ENCODE measurements at places on chromosomes 5 and 9.

- peak; percentile 43 for DNase-seq
These were observed 8.6 kb downstream of the HAVCR2 start for GRCh38 chr5:157100140-157100679.

DNA sequence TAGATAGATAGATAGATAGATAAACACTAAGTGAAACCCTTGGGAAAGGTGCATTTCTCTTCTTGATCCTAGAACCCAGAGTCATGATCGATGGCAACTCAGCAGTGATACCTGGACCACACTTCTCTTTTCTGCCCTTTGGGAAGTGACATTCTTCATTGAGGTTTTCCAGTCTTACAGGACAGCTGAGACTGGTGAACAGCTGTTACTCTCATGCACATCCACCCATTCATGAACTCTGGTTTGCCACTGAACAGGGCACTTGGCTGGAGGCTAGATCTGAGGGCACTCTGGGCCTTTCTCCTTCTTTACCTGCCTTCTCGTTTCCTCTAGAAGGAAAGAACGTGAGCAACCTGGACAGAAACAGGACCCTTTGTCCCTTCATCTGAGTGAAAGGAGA lies 164.5 kb downstream of the DRD1 start:
- no peak for DNase-seq

DNA sequence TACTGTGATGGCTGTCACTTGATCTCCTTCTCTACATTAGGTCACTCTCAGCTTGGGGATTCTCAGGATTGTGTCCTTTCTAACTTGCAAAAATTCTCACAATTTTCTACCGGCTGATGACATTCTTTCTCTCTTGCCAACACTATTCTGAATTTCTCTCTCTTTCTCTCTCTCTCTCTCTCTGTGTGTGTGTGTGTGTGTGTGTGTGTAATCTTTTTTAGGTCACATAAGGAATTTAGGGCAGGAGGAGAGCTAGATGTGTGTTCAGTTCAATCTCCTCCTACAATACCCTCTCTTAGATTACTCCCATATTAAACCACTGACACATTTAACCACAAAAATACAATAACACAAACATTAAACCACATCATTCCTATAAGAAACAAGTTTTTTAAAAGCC lies 242.3 kb upstream of the NREP start:
- DNase-seq = no peak

GRCh38 chr5:2529371-2530092 lies 221.9 kb downstream of the IRX2 start:
- no peak for DNase-seq

DNA sequence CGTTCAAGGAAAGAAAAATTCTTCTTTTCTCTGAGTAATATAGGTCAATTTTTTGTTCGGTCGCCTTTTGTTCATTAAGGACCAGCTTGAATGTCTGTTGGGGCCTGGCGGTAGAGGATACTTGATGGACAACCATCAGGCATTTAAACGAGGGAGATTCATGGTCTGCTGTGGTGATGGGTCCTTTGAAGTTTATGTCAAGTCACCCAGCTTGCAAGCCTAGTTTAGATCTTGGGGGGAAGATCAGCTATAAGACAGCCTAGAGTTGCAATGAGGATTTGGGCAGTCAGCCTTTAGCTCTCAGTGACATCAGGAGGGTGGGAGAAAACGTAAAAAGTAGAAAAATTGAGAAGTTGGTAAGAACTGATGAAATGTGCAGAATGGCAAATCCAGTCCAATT lies 80.2 kb upstream of the SPRY4 start:
- DNase-seq = no peak

- no peak for DNase-seq
These were observed 37.0 kb downstream of the NR6A1 start for GRCh38 chr9:124733964-124734740.

GRCh38 chr9:99300603-99301002 lies 78.5 kb downstream of the SEC61B start:
- DNase-seq = no peak

All from stimulated activated CD8-positive, alpha-beta memory T cell treated with anti-CD3 and anti-CD28 coated beads, Interleukin-4, amount 100 ng/mL, for 48 hours (primary cell).